ENCODE measurements at places on chromosomes 5 and 9.

GRCh38 chr9:1320607-1321195, 270.5 kb downstream of the DMRT2 start:
- no peak for DNase-seq

GRCh38 chr9:132141948-132142594, 19.8 kb upstream of the NTNG2 start:
- DNase-seq, result no peak

DNA sequence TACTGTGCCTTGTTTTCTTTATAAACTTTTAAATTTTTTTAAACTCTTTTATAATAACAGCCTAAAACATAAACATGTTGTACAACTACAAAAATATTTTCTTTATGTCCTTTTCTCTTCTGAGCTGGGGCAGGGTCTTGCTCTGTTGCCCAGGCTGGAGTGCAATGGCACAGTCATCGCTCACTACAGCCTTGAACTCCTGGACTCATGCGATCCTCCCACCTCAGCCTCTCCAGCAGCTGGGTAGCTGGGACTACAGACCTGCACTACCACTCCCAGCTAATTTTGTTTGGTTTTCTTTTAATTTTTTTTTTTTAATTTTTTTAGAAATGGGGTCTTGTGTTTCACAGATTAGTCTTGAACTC, 31.5 kb downstream of the TTC1 start:
- DNase-seq, result no peak

DNA sequence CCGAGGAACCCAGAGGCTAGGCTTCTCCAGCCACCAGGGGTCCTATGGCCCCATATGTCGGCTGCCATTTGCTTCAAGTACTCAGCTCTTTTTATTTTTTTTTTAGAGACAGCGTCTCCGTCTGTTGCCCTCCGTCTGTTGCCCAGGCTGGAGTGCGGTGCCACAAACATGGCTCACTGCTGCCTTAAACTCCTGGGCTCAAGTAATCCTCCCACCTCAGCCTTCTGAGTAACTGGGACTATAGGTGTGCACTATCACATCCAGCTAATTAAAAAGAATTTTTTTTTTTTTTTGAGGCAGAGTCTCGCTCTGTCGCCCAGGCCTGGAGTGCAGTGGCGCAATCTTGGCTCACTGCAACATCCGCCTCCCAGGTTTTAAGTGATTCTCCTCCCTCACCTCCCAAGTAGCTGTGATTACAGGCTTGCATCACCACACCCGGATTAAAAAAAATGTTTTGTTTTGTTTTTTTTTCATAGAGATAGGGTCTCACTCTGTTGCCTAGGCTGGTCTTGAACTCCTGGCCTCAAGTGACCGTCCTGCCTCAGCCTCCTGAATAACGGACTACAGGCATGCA, 8.9 kb downstream of the CERCAM start:
- DNase-seq, result no peak

Data from CD4-positive, alpha-beta T cell treated with Interleukin-12 subunit alpha and Interleukin-12 subunit beta, for 1 hour (primary cell).